ENCODE measurements at places on chromosomes 2 and 18.

- no peak for DNase-seq
Measured at GRCh38 chr2:105425936-105426625, 27.2 kb upstream of the FHL2 start.

GRCh38 chr2:42901076-42901640 lies 108.8 kb upstream of the HAAO start:
- no peak for DNase-seq

DNA sequence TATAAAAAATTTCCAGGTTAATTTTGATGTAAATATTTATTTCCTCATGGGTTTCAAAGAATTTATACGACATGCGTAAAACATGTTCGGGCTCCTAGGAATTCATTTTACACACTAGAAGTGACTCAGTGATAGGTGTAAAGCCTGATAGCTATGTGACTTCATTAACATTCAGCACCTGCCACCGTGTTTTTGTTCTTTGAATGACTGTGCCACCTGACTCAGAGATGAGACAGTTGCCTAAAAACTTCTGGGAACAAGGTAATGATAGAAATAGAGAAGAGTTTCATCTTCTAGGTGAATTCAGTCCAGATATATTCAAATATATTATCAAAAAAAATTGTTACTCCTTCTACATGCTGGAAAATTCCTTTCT lies 10.0 kb downstream of the IL1R2 start:
- no peak for DNase-seq

- no peak for DNase-seq
Measured at GRCh38 chr2:200033929-200034328, 78.5 kb downstream of the MAIP1 start.

GRCh38 chr2:238383743-238384380 lies 42.9 kb upstream of the ASB1 start:
- DNase-seq = no peak

GRCh38 chr18:35842536-35842935 lies 129.9 kb upstream of the RMP24 start:
- no peak for DNase-seq

Measured in activated CD4-positive, alpha-beta T cell treated with anti-CD3 and anti-CD28 coated beads, Interleukin-2, amount 50 U/mL, for 48 hours (primary cell).